ENCODE measurements at places on chromosomes 5 and 9.

GRCh38 chr5:131513780-131514179 lies 121.2 kb downstream of the RAPGEF6 start:
- DNase-seq = no peak

- DNase-seq = no peak
Measured at GRCh38 chr9:134858051-134858841, 22.4 kb upstream of the FCN2 start.

- no peak for DNase-seq
Measured at GRCh38 chr5:72508241-72509170, 1.3 kb upstream of the ZNF366 start.

GRCh38 chr9:8389531-8389930 lies 590.0 kb upstream of the DMAC1 start:
- DNase-seq = no peak

DNA sequence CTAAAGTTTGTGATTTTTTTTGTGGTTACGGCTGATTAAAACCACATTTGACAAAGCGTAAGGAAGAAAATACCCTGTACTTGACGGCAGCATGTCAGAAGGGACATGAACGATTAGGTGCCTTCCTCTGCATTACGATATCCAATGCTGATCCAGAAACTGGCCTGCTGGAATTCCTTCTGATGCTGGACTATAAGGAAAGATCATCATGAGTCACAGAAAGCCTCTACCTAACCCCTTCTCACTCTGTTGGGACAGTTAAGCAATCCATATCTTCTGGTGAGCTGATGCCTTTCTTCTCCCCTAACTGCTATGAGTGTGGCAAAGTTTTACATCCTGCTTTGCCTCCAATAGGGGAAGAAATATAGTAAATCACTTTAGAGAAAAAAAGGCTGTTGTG lies 78.4 kb upstream of the PAPPA start:
- DNase-seq = no peak

DNA sequence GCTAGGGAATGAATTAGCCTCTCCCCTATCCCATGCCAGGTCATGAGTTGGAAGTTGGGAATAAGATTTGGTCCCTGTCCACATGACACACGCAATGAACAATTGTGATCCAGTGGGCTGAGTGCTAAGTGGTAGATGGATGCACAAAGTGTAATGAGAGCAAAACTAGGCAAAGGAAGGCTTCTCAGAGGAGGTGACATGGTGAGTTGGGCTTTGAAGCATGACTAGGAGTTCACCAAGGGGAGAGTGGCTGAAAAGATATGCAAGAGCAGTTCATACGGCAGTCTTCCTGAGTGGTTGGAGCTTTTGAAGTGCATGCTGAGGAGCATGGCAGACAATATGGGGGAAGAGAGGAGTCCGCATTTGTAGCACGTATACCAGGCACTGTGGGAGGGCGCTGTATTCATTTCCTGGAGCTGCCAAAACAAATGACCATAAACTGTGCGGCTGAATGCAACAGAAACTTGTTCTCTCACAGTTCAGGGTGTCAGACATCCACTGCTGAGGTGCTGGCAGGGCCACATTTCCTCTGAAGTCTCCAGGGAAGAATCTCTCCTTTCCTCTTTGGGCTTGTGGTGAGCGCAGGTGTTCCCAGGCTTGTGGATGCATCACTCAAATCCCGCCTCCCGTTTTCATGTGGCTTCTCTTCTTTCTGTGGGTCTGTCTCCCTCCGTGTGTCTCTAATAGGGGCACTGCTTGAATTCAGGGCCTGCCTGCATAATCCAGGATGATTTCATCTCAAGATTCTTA lies 49.5 kb downstream of the NSG2 start:
- DNase-seq = no peak
